ENCODE measurements at places on chromosomes 6 and 20. TPM values are rescaled to one million over a fixed set of nuclear protein-coding genes. Genes with fewer than 3 reads are reported as not detected.

DNA sequence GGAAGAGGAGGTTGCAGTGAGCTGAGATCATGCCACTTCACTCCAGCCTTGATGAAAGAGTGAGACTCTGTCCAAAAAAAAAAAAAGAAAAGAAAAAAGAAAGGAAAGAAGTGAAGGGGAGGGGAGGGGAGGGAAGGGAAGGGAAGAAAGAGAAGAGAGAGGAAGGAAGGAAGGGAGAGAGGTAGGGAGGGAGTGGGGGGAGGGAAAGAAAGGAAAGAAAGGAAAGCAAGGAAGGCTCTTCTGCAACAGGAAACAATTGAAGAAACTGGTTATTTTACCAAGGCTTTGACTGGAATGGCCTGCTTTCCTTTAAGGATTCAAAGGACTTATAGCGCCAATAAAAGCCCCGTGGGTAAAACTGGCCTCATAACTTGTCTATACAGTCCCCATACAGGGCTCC is 64.6 kb downstream of the ABHD12 start:
- no peak for DNase-seq

RRAGD gene
- total RNA-seq, result 25.8 TPM

DNA sequence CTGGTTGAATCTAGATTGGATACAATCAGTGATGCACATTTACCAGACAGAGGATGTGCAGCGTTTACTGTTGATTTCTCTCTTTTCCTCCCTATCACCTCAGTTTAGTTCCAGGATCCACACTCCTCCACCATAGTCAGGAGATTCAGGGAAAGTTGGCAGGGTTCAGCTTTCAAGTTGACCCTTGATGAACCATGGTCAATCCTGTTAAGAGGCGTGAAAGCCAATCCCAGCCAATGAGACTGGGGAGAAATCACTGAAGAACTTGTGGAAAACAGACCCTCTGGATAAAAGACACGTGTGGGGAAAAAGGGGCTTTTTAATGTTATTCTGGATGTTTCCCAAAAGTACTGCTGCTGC is 19.2 kb upstream of the SCP2D1 start:
- DNase-seq, result no peak

GSTA1 gene
- total RNA-seq, result not detected

STMND1 gene
- total RNA-seq, result not detected

Data from thoracic aorta (tissue), 2 donors.